Endothelial cell of umbilical vein (primary cell): ENCODE measurements at places on chromosomes 1 and 21. TPM values are rescaled to one million over a fixed set of nuclear protein-coding genes. Genes with fewer than 3 reads are reported as not detected.

The TTC39A gene
- 1.2 and 1.7 TPM in 2 replicates for total RNA-seq

The BGLAP gene
- total RNA-seq, result 1.0 and 2.4 TPM in 2 replicates

The BRINP3 gene
- not detected in 2 replicates for total RNA-seq

The NKAIN1 gene
- 0.23 and 0.40 TPM in 2 replicates for total RNA-seq

The LMX1A gene
- total RNA-seq, result not detected in 2 replicates

The PTPN14 gene
- 88.9 and 93.0 TPM in 2 replicates for total RNA-seq

The ASB17 gene
- total RNA-seq, result not detected in 2 replicates

- peaks cover 3% of the 10 kb centered on the region for H3K27me3 ChIP-seq
- no peak overlapping the region for H3K27ac ChIP-seq
- DNase-seq, result no peak
- no peaks in the 10 kb centered on the region for H3K36me3 ChIP-seq
- no peaks in the 10 kb centered on the region for H3K4me1 ChIP-seq
These were observed 56.7 kb upstream of the PUM1 start for GRCh38 chr1:31122101-31122735.

- no peak overlapping the region for H3K27ac ChIP-seq
- H3K4me1 ChIP-seq, result no peaks in the 10 kb centered on the region
- no peaks in the 10 kb centered on the region for H3K27me3 ChIP-seq
- DNase-seq, result no peak
- H3K4me3 ChIP-seq, result no peak overlapping the region
These were observed 27.3 kb downstream of the FAM151A start for GRCh38 chr1:54595956-54596498.

DNA sequence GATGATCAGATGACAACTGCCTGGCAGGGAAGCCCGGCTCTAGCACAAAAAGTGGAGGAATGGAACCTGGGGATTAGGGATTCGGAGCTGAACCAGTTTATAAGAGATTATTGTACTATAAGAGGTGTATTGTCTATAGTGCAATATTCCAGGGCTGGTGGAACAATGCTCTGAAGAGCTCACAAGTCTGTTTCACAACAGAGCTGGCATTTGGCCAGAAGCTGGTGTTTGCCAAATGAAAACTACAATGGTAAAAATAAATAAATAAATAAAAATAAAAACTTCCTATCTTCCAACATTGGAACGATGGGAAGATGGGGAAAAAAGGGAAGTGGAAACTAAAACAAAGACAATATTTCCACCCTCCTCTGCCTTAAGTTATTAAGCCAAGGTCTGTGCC lies 73.5 kb downstream of the CHODL start:
- H3K4me3 ChIP-seq, result no peak overlapping the region
- H3K36me3 ChIP-seq, result no peaks in the 10 kb centered on the region
- no peak for DNase-seq
- no peaks in the 10 kb centered on the region for H3K4me1 ChIP-seq
- no peaks in the 10 kb centered on the region for H3K27me3 ChIP-seq

GRCh38 chr21:41670056-41670805 lies 96.6 kb downstream of the RIPK4 start:
- no peaks in the 10 kb centered on the region for H3K36me3 ChIP-seq
- no peak for DNase-seq
- H3K27me3 ChIP-seq, result no peaks in the 10 kb centered on the region
- no peak overlapping the region for H3K4me3 ChIP-seq

- peaks cover 3% of the 10 kb centered on the region for H3K27me3 ChIP-seq
- H3K4me1 ChIP-seq, result no peaks in the 10 kb centered on the region
- no peak overlapping the region for H3K4me3 ChIP-seq
- no peak for DNase-seq
- no peak overlapping the region for H3K27ac ChIP-seq
- H3K36me3 ChIP-seq, result no peaks in the 10 kb centered on the region
These were observed 1.6 kb downstream of the CD84 start for GRCh38 chr1:160577671-160578070.

GRCh38 chr1:155970531-155971167 lies 7.7 kb downstream of the ARHGEF2 start:
- no peaks in the 10 kb centered on the region for H3K27me3 ChIP-seq
- H3K4me1 ChIP-seq, result peaks cover 81% of the 10 kb centered on the region

GRCh38 chr1:212607206-212607912 lies 1.2 kb upstream of the ATF3 start:
- peaks cover 46% of the 10 kb centered on the region for H3K27me3 ChIP-seq
- H3K36me3 ChIP-seq, result no peaks in the 10 kb centered on the region
- H3K27ac ChIP-seq, result peak overlapping the region; percentile 76
- peak; percentile 24 for DNase-seq
- peaks cover 27% of the 10 kb centered on the region for H3K4me1 ChIP-seq
- peak overlapping the region; percentile 51 for H3K4me3 ChIP-seq

- DNase-seq, result no peak
- H3K27ac ChIP-seq, result peak overlapping the region; percentile 68
- H3K36me3 ChIP-seq, result peaks cover 5% of the 10 kb centered on the region
These were observed 191.2 kb upstream of the SGIP1 start for GRCh38 chr1:66342707-66343106.

- peak overlapping the region; percentile 48 for H3K4me3 ChIP-seq
- H3K36me3 ChIP-seq, result peaks cover 4% of the 10 kb centered on the region
- H3K27ac ChIP-seq, result peak overlapping the region; percentile 42
- H3K27me3 ChIP-seq, result no peaks in the 10 kb centered on the region
- DNase-seq, result no peak
These were observed 41.7 kb downstream of the TMEM53 start for GRCh38 chr1:44632598-44632997.

DNA sequence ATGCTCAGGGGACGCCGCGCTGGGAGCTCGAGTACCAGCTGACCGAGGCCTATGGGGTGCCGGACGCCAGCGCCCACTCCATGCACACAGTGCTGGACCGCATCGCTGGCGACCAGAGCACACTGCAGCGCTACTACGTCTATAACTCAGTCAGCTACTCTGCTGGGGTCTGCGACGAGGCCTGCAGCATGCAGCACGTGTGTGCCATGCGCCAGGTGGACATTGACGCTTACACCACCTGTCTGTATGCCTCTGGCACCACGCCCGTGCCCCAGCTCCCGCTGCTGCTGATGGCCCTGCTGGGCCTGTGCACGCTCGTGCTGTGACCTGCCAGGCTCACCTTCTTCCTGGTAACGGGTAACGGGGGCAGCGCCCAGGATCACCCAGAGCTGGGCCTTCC lies 1.3 kb upstream of the XKR8 start:
- DNase-seq, result no peak
- H3K4me1 ChIP-seq, result peaks cover 18% of the 10 kb centered on the region
- H3K4me3 ChIP-seq, result no peak overlapping the region
- no peak overlapping the region for H3K27ac ChIP-seq
- H3K36me3 ChIP-seq, result no peaks in the 10 kb centered on the region

- no peaks in the 10 kb centered on the region for H3K36me3 ChIP-seq
- H3K27me3 ChIP-seq, result no peaks in the 10 kb centered on the region
- peak overlapping the region; percentile 98 for H3K27ac ChIP-seq
- peaks cover 59% of the 10 kb centered on the region for H3K4me1 ChIP-seq
- H3K4me3 ChIP-seq, result no peak overlapping the region
- peak; percentile 68 for DNase-seq
These were observed 107.9 kb downstream of the SPSB1 start for GRCh38 chr1:9400425-9401079.

DNA sequence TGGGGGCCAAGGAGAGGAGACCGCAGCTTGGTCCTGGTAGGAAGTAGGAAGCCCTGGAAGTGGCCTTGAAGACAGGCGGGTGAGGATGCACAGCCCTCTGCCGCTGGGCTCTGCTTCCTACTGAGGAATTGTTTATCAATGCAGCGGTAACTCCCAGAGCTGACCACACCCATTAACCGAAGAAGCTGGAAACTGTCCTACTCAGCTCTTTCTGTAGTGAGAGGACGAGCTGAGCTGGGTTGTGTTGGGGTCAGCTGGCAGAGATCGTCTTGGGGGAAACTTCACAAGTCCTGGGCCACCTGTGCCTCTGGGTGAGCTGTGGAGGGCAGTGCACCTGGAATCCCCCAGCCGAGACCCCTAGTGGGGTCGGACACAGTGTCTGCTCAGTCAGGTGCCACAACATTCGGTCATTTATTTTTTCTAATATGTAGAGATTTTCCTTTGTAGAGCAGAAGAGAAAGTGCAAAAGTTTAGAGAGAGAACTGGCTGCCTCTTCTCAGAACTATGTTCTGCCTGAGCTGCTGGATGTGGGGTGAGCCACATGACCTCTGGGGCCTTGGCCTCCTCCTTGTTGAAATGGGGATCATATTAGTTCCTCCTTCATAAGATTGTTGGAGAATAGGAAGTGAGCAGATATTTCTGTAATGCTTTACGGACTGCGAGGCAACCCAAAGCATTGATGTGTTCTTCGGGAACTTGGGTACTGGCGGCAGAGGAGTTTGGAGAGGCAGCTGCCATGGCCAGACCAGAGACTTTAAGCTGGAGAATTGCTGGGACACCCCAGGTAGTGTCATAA lies 3.6 kb downstream of the NECAP2 start:
- peaks cover 12% of the 10 kb centered on the region for H3K4me1 ChIP-seq
- no peak overlapping the region for H3K27ac ChIP-seq
- no peaks in the 10 kb centered on the region for H3K27me3 ChIP-seq

GRCh38 chr1:169741666-169742394 lies 8.0 kb upstream of the SELE start:
- H3K27me3 ChIP-seq, result no peaks in the 10 kb centered on the region
- no peak overlapping the region for H3K27ac ChIP-seq
- no peak for DNase-seq
- H3K4me1 ChIP-seq, result peaks cover 26% of the 10 kb centered on the region
- no peak overlapping the region for H3K4me3 ChIP-seq

DNA sequence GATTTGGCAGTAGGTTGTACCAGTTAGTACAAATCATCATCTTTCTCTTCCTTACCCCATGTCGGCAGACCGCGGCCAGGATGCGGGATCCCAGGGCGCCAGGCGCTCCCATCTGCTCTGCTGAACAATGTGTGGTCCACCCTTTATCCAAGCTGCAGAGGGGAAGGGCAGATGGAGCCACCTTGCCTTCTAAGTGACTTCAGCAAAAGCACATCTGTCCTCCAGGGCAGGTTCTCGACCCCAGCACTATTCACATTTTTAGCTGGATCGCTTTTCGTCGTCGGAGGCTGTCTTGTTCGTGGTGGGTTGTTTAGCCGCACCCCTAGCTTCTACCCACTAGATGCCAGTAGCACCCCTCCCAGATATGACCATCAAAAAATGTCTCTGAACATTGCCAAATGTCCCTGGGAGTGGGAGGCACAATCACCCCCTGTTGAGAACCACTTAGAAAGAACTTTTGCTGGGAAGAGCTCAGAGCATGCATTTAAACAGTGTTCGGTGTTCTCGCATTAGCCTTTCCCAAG lies 58.1 kb upstream of the SIM2 start:
- H3K27ac ChIP-seq, result no peak overlapping the region
- no peak for DNase-seq
- H3K36me3 ChIP-seq, result no peaks in the 10 kb centered on the region
- peaks cover 27% of the 10 kb centered on the region for H3K4me1 ChIP-seq

DNA sequence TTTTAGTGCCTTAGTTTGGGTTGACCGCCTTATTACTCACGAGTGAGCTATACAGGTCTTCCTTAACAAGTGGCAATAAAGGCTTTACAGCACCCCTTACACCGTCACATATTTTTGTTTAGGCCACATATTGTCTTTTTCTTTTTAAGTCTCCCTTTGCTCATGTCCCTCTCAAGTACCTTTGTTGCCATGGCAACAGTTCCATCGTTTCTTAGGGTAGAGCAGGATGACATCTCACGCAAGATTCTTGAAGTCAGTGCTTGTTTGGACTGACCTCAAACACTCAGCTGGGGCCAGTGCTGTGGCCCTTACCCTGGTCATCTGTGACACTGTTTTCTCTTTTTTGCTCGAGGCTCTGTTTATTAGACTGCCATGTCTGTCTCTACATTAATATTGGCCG lies 69.8 kb downstream of the PBX1 start:
- H3K27me3 ChIP-seq, result no peaks in the 10 kb centered on the region
- H3K27ac ChIP-seq, result no peak overlapping the region
- no peaks in the 10 kb centered on the region for H3K4me1 ChIP-seq
- no peaks in the 10 kb centered on the region for H3K36me3 ChIP-seq
- H3K4me3 ChIP-seq, result no peak overlapping the region
- DNase-seq, result no peak

- H3K27ac ChIP-seq, result no peak overlapping the region
- no peaks in the 10 kb centered on the region for H3K27me3 ChIP-seq
- no peaks in the 10 kb centered on the region for H3K4me1 ChIP-seq
- no peak overlapping the region for H3K4me3 ChIP-seq
- no peak for DNase-seq
These were observed 161.8 kb downstream of the DSCAM start for GRCh38 chr21:40685141-40685540.

- H3K36me3 ChIP-seq, result peaks cover 18% of the 10 kb centered on the region
- peak overlapping the region; percentile 69 for H3K27ac ChIP-seq
- H3K4me1 ChIP-seq, result peaks cover 21% of the 10 kb centered on the region
- peak; percentile 78 for DNase-seq
- peak overlapping the region; percentile 67 for H3K4me3 ChIP-seq
These were observed 643 bp upstream of the MOV10 start for GRCh38 chr1:112673592-112674439.

DNA sequence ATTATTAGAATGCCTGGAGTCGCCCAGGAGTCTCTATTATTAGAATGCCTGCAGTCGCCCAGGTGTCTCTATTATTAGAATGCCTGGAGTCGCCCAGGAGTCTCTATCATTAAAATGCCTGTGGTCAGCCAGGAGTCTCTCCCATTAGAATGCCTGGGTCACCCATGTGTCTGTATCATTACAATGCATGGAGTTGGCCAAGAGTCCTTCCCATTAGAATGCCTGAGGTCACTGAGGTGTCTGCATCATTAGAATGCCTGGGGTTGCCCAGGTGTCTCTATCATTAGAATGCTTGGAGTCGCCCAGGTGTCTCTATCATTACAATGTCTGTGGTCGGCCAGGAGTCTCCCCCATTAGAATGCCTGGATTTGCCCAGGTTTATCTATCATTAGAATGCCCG lies 66.9 kb downstream of the RNF187 start:
- no peaks in the 10 kb centered on the region for H3K4me1 ChIP-seq
- no peak overlapping the region for H3K27ac ChIP-seq
- H3K36me3 ChIP-seq, result no peaks in the 10 kb centered on the region
- H3K27me3 ChIP-seq, result no peaks in the 10 kb centered on the region
- H3K4me3 ChIP-seq, result no peak overlapping the region

DNA sequence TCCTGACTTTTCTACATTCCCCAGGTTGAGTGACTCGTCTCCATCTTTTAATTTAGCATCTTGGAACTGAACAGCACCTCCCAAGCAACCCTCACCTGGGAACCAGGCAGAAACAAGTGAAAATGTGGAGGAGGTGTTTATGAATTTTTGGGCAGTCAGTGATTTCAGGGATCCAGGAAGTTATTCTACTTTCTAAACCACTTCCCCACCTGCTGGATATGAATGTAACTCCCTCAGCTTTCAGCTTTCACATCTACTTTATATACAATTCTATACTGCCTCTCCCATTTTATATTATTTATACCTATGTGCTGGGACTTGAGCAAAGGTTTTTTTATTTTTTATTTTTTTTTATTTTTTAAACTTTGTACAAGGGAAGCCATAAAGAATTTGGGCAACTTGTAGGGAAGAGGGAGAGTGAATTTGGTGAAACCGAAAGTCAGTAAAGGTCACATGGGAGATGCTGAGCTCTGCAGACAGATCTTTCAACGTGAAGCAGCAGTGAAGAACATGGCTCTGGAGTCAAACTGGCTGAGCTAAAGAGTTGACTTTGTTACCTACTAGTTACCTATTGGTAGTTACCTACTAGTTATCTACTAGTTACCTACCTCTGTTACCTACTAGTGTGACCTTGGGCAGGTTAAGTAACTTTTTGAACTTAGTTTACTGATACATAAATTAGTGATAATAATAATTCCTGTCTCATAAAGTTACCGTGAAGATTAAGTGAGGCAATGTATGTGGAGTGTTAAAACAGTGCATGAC lies 45.5 kb downstream of the DDR2 start:
- H3K27ac ChIP-seq, result no peak overlapping the region
- no peak for DNase-seq
- no peak overlapping the region for H3K4me3 ChIP-seq
- no peaks in the 10 kb centered on the region for H3K27me3 ChIP-seq
- H3K4me1 ChIP-seq, result peaks cover 60% of the 10 kb centered on the region

- H3K4me3 ChIP-seq, result no peak overlapping the region
- no peak overlapping the region for H3K27ac ChIP-seq
- no peaks in the 10 kb centered on the region for H3K4me1 ChIP-seq
- H3K27me3 ChIP-seq, result peaks cover 5% of the 10 kb centered on the region
- no peaks in the 10 kb centered on the region for H3K36me3 ChIP-seq
These were observed 4.8 kb upstream of the FCRLA start for GRCh38 chr1:161702250-161702649.
